ENCODE measurements at places on chromosomes 4 and X.

GRCh38 chrX:139201924-139202323 is 328.6 kb upstream of the F9 start:
- no peak for DNase-seq

DNA sequence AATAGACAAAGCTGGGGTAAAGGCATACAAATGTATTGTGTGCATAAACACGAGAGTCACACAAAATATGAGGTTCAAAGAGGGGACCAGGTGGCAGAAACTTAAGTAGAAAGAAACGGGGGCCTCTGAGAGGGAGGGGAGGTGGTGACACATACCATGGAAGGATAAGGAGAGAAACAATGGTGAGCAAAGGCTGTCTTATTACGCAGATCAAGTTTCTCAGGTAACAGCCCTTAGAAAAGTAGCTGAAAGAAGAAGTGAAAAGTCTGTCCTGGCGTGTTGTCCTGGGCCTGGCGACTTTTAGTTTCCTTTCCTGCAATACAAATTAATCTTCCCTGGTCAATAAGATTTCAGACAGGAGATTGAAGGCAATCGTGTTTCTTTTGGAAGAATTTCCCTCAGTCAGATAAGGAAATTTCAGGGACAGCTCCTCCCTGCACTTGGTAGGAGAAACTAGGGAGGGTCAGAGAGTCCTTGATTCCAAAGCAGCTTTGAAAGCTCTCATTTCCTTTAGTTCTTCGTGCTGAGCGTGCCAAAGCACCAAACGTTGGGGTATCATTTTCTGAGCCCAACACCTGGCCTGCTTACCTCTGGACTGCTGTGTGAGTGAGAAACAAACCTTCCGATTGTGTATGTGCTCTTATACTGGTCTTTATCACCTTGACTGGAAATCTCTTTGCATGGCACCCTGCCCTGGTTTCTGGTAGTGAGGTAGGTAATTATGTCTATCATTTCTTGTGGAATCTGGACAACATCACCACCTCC is 676.7 kb upstream of the LCORL start:
- no peak for DNase-seq

GRCh38 chrX:670645-671044 is 40.1 kb downstream of the SHOX start:
- no peak for DNase-seq

- DNase-seq, result no peak
These were observed 56.0 kb upstream of the RELL1 start for GRCh38 chr4:37742149-37742548.

GRCh38 chr4:82610041-82610440 is 48.3 kb upstream of the TMEM150C start:
- DNase-seq, result no peak

DNA sequence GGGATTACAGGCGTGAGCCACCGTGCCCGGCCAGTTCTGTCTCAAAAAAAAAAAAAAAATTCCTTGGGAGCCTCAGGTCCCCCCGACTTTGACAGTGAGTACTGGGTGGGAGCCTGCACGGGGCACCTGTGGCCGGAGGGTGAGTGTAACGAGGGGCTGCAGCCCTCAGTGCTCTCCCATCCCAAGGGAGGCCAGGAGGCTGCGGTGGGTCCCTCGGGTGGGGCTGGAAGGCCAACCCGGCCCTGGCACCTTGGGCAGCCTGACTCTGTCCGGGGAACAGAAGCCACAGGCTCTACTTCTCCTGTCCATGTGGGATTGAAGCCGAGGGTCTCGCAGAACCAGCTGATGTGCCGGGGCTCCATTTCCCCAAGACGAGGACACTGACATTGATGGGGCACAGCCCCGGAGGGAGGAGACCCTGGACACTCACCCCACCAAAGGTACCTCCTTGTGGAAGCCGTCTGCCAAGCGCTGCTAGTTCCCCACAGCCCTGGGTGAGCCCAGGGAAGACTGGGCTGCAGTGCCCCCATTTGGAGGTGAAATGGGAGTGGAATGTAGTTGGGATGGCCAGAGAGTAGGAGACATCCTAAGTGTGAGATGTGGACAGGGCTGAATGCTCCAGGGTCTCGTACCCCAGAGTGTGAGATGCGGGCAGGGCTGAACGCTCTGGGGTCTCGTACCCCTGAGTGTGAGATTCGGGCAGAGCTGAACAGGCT is 2.3 kb upstream of the SLC26A1 start:
- no peak for DNase-seq

DNA sequence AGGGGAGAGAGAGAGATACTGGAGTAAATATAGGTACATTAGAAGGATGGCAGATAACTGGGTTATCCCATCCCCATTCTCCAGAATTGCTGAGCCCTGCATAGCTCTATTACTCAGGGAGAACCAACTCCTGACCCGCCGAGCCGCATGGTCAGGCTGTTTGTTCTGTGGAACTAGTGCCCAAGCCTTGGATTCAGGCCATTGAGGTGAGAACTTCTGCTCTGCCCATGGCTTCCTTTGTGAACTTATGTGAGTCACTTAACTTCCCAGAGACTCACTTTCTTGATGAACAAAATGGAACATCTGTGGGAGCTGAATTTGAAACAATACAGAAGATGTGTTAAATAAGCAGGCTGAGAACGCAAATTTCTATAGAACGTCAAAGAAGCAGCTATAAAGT is 54.2 kb downstream of the SPATA18 start:
- no peak for DNase-seq

- no peak for DNase-seq
These were observed 330.3 kb downstream of the TRAM1L1 start for GRCh38 chr4:116755051-116755450.

DNA sequence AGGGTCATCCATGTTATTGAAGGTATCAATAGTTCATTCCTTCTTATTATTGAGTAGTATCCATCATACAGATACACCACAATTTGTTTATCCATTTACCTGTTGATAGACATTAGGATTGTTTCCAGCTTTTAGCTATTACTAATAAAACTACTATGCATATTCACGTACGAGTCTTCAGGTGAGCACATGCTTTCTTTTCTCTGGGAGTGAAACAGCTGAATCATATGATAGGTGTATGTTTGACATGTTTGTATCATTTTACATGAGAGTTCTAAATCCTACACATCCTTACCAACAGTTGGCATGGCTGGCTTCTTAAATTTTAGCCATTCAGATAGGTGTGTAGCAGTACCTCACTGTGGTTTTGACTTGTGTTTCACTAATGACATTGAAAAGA is 556.6 kb upstream of the DIPK2B start:
- no peak for DNase-seq

DNA sequence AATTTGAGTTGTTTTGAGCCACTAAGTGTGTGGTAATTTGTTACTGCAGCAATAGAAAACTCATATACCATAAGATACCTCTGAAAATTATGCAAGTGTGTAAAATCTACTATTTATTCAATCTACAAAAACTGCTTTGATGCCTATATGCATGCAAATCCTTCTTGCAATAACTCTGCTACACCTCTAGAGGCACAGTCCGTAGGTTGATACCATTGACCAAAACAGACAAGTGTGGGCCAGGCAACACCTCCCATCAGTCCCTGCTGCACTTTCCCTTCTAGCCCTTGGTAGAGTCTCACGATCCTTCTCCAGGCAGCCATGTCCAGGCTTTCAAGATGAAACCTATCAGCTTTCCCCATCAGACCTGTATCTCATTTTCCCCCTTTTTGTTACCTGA is 48.8 kb upstream of the FAM9A start:
- DNase-seq, result no peak

DNA sequence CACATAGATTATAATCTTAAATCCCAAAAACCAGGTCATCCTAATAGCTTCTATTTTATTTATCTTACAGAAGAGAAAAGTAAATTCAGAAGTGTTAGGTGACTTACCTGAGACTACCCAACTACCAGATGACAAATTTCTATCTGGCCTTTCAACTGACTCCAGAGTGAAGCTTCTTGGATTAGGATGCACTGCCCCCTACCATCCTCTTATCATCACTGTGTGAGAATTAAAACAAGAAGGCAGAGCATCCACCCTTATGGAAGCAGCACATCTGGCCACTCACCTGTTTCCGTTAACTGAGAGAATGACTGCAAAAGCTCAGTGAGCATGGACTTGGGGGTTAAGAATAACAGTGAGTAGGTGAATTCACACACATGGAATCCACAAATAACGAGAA is 502.6 kb upstream of the TECRL start:
- no peak for DNase-seq

- no peak for DNase-seq
These were observed 27.4 kb upstream of the CCSER1 start for GRCh38 chr4:90099812-90100211.

- no peak for DNase-seq
These were observed 16.7 kb upstream of the LHFPL1 start for GRCh38 chrX:112696481-112696880.

GRCh38 chrX:46628460-46629371 is 55.2 kb downstream of the CHST7 start:
- DNase-seq, result no peak

Data from stimulated activated CD8-positive, alpha-beta memory T cell treated with anti-CD3 and anti-CD28 coated beads, Interleukin-7, amount 100 ng/mL, for 24 hours (primary cell).